ENCODE measurements at places on chromosomes 3 and 15.

GRCh38 chr3:34056951-34057390, 258.5 kb downstream of the PDCD6IP start:
- H3K4me3 ChIP-seq: no peak overlapping the region
- H3K4me1 ChIP-seq: no peaks in the 10 kb centered on the region
- H3K27me3 ChIP-seq: no peaks in the 10 kb centered on the region
- no peak for DNase-seq

DNA sequence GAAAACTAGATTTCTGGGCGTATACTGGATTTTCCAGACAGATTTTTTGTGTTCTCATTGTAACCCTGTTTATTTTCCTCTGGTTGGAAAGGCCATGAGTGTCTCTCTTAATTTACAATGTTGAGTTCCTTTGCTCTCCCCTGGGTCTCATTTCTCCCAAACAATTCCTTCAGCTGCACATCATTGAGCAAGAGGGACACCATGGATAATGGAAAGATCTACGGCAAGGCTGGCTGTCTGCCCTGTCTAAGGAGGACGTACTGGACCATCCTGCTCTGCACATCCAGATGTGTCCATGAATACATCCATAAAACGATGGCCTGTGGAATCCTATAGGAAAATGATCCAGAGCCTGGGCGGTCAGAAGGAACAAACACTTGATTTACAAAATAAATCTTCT, 258.1 kb upstream of the MCTP2 start:
- H3K27ac ChIP-seq: no peak overlapping the region
- no peak for DNase-seq
- H3K4me1 ChIP-seq: no peaks in the 10 kb centered on the region
- no peaks in the 10 kb centered on the region for H3K27me3 ChIP-seq
- H3K36me3 ChIP-seq: no peaks in the 10 kb centered on the region
- no peak overlapping the region for H3K4me3 ChIP-seq

DNA sequence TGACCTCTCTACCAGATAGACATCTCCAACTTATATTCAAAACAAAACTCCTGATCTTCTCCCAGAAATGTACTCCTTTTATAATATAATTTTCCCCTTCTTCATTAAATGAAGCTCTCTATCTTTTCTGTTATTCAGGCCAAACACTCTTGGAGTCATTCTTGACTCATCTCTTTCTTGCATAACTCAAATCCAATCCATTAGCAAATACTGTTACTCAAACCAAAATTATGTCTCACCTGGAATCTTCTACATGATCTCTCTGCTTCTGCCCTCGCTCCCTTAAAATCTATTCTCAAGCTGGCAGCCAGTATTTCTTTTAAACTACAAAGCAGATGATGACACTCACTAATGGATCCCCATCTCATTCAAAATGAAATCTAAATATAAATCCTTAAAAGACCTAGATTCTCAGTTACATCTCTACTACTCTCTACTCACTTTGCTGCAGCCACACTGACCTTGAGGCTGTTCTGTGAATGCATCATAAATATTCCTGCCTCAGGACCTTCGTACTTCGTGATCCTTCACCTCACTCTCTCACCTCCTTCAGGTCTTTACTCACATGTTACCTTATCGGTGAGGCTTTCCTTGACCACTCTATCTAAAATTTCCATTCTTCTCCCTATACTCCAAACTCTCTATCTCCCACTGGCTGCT, 160.9 kb downstream of the TBC1D5 start:
- H3K27me3 ChIP-seq: no peaks in the 10 kb centered on the region
- no peak overlapping the region for H3K27ac ChIP-seq
- no peaks in the 10 kb centered on the region for H3K4me1 ChIP-seq
- H3K4me3 ChIP-seq: no peak overlapping the region

DNA sequence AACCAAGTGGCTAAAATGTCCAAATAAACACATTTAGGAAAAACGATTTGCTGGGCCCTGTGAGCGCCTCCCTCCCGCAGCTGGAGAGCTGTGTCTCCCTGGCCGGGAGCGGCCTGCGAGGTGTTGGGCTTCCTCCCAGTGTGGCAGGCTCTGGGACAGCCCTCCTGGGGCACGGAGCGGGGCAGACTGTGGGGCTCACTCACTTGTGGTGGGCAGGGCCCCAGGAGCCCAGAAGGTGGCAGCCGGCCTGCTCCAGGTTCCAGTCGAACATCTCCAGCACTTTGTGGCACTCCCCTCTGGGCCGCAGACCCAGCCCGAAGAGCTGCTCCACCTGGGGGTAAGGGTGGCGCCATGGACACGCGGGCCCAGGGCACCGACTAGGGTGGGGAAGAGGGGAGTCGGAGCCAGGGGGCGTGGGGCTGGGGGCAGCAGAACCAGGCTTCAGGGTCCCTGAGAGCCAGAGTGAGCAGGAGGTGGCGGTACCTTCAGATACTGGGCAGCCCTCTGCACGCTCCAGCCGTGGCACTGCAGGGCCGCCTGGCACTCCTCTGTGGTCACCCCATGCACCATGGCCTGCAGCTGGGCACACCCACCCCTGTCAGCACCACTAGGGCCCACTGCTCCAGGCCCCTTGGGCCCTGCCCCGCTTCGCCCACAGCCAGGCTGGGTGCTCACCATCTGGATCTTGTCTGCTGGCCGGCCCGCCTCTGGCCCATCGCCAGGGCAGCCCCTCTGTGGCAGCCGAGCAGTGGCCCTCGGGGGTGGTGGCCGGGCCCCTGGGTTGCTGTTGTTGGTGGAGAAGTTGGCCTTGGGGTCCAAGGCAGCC, 41.5 kb downstream of the TNK2 start:
- no peaks in the 10 kb centered on the region for H3K27me3 ChIP-seq
- no peaks in the 10 kb centered on the region for H3K4me1 ChIP-seq
- no peak overlapping the region for H3K27ac ChIP-seq
- H3K36me3 ChIP-seq: peaks cover 22% of the 10 kb centered on the region
- DNase-seq: no peak
- no peak overlapping the region for H3K4me3 ChIP-seq

DNA sequence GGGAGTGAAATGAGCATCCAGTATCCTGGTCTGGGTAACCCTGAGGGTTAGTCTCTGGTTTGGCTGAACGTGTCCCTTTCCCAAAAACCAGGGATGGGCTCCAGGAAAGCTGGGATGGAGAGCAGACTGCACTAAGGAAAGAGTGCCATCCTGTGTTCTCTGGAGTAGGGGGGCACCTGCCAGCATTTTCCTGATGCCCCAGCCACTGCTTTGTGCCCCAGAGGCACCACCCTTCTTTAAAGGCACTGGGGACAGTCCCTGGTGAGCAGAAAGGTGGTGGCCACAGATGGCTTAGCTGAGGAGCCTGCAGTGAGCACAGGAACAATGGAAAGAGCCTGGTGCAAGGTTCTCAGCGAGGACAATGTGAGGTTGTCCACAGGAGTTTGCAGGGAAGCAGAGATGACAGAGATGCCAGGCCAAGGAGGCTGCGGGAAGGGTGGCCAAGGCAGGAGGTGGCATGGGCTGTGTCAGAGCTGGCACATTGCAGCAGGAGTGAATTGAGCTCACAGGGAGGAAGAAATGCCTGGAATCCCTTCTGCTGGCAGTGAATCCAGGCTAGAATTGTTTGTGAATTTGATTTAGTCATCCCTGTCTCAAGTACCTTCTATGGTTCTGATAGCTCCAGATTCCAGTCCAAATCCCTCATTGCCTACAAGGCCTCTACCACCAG, 39.9 kb downstream of the AMOTL2 start:
- H3K36me3 ChIP-seq: no peaks in the 10 kb centered on the region
- H3K27ac ChIP-seq: no peak overlapping the region
- H3K4me3 ChIP-seq: no peak overlapping the region
- H3K27me3 ChIP-seq: no peaks in the 10 kb centered on the region
- peaks cover 11% of the 10 kb centered on the region for H3K4me1 ChIP-seq

DNA sequence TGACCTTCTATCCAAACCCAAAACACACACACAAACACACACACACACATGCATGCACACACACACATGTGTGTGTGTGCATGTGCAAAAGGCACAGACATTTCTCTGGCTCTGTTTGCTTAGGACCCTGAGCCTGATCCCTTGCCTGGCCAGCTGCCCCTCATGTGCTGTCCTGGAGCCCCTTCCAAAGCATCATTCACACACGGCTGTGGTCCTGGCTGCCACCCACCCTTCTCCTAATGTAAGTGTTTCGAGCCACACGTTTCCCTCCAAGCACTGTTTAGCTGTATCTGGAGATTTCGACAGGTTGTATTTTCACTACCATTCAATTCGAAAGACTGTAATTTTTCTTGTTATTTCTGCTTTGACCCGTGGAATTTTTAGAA, 45.8 kb upstream of the KLF13 start:
- no peaks in the 10 kb centered on the region for H3K36me3 ChIP-seq
- H3K27me3 ChIP-seq: no peaks in the 10 kb centered on the region
- no peak for DNase-seq
- no peak overlapping the region for H3K4me3 ChIP-seq
- H3K4me1 ChIP-seq: no peaks in the 10 kb centered on the region

DNA sequence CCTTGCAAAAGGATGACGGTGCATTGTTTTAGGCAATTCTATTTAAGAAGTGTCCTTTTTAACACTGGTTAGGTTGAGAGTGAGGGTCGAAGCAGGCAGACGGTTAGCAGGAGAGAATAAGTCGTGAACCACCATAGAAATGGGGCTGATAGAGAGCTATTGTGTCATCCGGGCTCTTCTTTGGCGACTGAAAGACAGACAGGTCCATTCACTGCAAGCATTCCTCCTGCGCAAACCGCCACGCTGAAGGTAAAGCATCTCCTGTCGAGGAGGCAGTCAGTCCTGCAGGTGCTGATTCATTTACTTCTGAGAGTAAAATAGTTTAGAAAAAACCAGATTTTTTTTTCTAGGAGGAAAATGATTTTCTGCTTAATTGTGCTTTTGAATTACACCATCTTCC, 1002.8 kb upstream of the NR2F2 start:
- DNase-seq: no peak
- peaks cover 1% of the 10 kb centered on the region for H3K4me1 ChIP-seq
- no peaks in the 10 kb centered on the region for H3K27me3 ChIP-seq
- H3K36me3 ChIP-seq: no peaks in the 10 kb centered on the region
- no peak overlapping the region for H3K27ac ChIP-seq

DNA sequence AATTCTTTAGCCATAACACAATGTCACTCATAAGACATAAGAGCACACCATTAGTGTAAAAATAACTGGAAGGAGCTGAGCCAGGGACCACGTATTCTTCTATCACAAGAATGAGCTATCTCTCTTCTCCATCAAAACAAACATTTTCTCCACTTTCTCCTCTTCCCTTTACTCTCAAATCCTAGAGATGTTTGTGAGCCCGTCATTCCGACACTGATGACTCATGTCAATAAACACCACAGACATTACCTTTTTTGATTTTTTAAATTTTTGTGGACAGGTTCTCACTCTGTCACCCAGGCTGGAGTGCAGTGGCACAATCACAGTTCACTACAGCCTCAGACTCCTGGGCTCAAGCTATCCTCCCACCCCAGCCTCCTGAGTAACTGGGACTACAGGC, 86.6 kb downstream of the MEX3B start:
- H3K36me3 ChIP-seq: no peaks in the 10 kb centered on the region
- no peak overlapping the region for H3K27ac ChIP-seq
- H3K4me1 ChIP-seq: no peaks in the 10 kb centered on the region
- H3K4me3 ChIP-seq: no peak overlapping the region
- DNase-seq: no peak

DNA sequence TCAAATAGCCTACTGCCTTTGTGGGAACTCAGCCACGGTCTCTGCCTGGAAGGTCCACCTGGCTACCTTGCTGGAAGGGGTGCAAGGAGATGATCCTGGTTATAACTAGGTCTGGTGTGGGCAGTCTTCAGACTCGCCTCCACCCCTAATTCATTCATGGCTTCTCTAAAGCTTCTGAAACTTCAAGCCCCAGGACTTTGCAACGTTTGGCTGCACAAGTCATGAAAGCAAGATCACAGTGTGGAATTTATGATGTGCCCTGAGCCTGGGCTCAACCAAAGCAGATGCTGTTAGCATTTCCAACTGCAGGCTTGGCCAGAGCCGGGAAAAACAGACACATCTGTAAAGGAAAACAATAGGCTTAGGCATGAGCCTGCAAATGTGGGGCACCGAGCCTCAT, 200.4 kb upstream of the WNT5A start:
- H3K4me3 ChIP-seq: no peak overlapping the region
- no peaks in the 10 kb centered on the region for H3K27me3 ChIP-seq
- no peak overlapping the region for H3K27ac ChIP-seq
- H3K36me3 ChIP-seq: no peaks in the 10 kb centered on the region
- DNase-seq: no peak
- peaks cover 2% of the 10 kb centered on the region for H3K4me1 ChIP-seq

DNA sequence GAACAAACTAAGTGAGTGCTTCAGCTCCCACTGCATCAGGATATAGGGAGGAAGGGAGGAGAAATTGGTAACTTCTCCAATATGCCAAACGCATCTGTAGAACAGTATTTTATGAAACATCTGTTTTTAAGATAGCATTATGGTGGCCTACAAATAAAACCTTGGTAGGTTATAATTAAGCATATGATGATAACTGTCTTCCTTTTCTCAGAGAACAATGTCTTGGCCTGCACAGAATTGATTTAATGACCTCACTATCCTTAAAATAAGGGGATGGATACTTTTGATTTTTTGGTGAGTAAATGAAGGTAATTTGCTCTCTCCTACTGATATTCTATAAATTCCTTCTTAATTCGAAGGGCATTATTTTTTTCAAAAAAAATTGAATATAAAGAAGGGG, 451.5 kb upstream of the TGFBR2 start:
- no peaks in the 10 kb centered on the region for H3K27me3 ChIP-seq
- DNase-seq: no peak
- H3K4me3 ChIP-seq: no peak overlapping the region
- H3K36me3 ChIP-seq: no peaks in the 10 kb centered on the region
- H3K27ac ChIP-seq: no peak overlapping the region
- no peaks in the 10 kb centered on the region for H3K4me1 ChIP-seq

DNA sequence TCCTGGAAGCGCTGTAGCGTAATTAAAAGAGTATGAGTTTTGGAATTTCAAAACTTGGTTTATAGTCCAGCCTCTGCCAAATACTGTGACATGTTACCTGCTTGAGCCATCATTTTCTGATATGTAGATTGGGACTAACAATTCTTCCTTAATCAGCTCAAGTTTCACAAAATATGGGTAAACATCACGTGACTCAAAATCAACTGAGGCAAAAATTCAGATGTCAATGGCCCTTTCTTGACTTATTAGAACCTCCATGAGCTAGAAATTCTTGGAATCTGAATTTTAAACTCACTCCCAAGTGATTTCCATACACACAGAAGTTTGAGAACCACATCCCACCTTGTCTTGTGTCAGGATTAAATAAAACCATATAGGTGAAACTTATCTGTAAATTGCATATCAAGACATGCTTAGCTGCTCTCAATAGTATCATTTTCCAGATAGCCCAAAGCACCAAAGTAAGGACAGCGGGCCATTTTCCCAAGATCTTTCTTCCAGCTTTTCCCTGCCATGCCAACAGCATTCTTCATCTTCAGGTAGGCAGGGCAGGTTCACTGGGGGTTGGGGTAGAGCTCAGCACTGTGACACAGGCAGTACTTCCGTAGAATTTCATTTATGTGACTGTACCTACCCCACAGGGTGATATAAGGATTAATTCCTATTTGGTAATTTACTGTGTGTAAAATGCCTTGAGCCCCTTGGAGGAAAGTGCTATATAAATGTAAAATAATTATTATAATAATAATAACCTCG, 379.0 kb downstream of the TIGIT start:
- H3K27me3 ChIP-seq: no peaks in the 10 kb centered on the region
- H3K27ac ChIP-seq: no peak overlapping the region
- H3K36me3 ChIP-seq: no peaks in the 10 kb centered on the region
- no peak for DNase-seq

GRCh38 chr15:50138391-50138790, 19.4 kb upstream of the ATP8B4 start:
- no peak for DNase-seq
- no peak overlapping the region for H3K4me3 ChIP-seq
- H3K27ac ChIP-seq: no peak overlapping the region
- H3K4me1 ChIP-seq: no peaks in the 10 kb centered on the region
- H3K36me3 ChIP-seq: no peaks in the 10 kb centered on the region
